Stromal cell of bone marrow (primary cell): ENCODE measurements at places on chromosomes 4 and X.

DNA sequence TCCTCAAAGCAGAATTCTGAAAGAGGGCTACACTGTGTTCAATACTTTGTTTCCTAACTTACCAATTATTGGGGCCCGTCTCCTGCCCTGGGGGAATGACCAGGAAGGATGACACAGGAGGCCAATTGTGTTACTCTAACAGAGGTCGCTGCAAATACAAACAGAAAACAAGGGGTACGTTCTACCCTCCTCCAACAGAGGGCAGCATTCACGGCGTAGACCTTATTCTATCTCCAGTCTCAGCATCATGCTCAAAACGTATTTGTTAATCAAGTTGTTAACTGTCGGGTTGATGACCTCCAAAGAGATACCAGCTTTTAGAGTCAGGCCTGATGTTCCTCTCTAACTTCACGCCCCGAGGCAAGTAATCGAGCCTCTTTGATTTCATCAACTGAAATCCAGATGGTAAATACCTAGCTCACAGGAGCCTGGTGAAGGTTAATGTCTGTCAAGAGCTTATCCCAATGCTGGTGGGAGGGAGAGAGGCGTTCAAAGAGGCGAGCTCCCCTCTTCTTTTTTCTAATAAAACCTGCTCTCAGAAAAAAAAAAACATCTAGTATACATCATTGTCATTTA, 181.0 kb upstream of the KCNIP4 start:
- peak; percentile 12 for DNase-seq

- no peak for DNase-seq
These were observed 507.9 kb downstream of the PCDH7 start for GRCh38 chr4:31228068-31228467.

DNA sequence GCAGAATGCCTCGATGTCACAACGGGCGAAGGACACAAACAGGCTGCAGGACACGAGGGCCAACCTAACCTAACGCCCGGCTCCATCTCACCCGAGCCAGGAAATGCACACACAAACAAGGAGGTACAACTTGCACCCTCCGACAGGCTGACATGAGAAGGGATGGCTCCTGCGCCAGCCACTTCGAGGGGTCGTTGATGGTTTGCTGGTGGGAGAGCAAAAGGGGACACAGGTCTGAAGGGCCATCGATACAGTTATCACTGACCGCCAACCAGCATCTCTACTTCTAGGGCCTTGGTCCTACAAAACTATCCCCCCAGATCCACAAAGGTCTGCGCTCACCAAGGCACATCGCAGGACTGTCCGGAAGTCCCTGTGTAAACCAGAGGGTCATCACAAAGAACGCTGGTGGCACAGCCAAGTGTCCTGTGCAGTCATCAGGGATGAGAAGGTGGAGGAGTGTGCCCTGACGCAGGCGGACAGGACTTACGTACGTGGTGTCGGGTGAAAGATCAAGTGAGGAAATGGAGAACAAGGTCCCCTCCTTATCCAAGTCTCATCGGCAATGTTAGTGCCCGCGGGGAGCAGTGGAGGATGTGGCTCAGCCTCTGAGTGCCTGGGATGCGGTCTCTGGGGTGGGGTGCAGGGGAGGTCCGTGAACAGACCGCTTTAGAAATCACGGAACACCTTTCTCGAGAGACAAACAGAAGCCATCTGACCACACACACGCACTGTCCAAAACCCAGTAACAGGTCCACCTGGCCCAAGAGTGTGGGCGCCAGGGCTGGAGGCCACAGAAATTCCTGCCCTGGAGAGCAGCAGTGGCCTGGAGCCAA, 7.0 kb downstream of the MXD4 start:
- DNase-seq = no peak

GRCh38 chr4:28228561-28229491, 1368.2 kb downstream of the STIM2 start:
- peak; percentile 38 for DNase-seq

DNA sequence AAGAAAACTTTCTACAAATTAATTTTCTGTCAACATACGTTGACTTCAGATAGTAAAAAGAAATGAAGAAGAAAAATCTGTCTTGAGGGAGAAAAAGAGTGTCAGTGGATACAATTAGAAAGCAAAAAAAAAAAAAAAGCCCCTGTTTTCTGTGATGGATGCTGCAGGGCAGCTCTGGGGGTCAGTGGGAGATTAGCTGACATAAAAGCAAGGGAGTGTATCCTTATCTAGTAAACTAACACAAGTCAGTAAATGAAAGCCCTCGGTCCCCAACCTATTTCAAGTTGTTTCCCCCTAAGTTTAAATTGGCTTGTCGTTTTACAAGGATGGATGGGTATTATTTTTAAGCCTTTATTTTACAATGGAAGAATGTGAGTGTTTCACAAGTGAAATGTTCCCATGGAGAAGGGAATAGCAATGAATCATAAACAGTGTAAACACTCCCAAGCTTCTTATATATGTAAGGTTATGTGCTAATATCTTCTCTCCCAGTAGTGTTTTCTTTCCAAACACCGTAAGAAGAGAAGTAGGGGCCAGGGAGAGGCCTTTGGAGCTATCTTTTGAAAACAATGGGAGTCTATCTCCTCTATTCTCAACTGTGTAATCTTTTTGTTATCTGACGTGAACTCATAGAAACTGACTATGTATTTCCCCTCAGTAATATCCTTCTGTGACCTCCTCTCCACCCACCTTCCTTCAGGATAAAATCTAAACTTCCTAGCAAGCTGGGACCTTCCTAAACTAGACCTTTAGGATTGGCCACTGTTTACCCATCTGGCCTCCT, 347.7 kb downstream of the FBXO8 start:
- DNase-seq = no peak

- DNase-seq = no peak
These were observed 1.0 kb downstream of the LAMP2 start for GRCh38 chrX:120468071-120468470.

DNA sequence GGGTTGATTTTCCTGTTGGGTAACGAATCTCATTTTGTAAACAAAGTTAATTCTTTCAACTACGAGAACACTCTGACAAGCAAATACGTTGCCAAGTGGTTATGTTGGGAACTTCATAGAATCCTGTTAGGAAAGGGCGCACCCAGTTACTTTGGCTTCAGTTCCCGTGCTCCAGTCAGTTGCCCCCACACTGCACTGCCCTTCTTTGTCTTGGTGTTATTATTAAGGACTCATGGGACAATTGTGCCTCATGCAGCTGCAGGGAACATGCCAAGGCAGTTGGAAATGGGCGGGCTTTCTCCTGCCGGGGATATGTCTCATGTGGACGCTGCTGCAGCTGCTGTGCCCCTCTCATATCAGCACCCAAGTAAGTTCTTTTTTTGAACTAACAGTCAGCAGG, 28.9 kb downstream of the OFD1 start:
- DNase-seq = no peak

DNA sequence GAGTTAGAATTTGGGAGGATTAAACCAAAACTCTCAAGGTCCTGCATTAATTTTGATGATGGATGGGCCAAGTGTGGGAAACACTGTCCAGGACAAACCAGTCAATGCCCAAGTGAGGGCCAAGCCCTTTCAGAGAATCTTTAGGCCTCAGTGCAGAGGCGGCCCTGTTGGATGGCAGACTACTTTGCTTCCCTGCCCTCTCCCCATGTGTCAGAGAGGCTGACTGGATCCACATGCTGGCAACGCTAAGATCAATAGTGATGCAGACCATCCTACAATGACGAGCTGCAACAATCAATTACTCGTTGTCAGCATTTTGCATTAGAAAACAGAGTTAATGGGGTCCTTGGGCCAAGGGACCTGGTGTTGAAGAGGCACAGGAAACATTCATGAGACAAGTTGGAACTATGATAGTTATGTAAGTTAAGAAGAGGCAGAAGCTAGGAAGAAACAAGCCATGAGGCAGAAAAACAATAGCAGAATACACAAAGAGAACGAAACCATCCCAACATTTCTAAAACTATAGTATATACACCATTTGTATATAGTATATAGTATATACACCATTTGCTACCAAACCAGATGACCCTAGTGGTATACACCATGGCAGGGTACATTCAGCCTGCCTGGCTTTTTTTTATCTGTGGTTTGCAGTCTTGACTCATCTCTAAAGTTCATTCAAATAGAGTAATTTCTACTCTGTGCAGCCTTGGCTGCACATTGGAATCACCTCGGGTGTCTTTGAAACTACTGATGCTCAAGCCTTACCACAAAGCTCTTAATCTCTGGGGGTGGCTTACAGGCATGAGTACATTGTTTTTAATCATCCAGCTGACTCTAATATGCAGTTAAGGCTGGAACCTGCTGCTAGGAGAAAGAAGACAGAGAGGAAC, 147.7 kb upstream of the GYPA start:
- DNase-seq = no peak

- no peak for DNase-seq
These were observed 28.2 kb downstream of the DCAF12L2 start for GRCh38 chrX:126137899-126138298.

DNA sequence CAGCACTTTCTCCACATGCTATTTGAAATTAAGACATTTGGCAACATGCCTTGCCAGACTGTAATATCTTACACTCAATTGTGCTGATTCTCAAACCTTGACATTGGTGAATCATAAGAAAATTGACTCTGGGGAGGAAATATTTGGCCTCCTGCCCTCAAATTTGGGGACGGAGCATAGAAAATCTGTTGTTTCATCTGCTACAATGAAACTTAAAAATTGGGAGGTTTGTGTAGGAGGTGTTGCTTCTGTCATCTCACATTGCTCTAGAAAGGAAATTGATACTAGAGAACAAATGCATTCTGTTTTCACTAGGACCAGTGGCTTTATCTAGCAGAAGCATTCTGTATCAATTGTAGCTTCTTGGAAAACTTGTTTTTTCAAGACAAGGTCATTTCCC, 5.3 kb downstream of the OCRL start:
- no peak for DNase-seq

DNA sequence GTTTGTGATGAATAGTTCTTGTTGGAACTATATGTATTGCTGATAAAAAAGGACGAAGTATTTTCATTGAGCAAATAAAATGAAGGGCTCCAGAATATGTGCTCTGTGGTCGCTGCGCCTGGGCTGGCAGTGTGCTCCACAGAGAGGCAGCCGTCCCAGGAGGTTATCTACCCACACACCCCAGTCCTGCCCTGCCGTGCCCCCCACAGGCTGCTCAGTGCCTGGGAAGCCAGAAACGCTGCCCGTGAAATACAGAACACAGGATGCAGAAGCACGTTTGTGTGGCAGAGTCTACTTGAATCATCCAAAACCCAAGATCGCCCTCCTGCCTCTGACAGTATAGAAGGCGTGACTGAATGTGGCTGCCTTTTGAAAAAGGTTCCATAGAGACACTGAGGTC, 1.4 kb downstream of the CLDN22 start:
- no peak for DNase-seq

GRCh38 chr4:8472689-8473197, 32.2 kb downstream of the TRMT44 start:
- DNase-seq = peak; percentile 73

DNA sequence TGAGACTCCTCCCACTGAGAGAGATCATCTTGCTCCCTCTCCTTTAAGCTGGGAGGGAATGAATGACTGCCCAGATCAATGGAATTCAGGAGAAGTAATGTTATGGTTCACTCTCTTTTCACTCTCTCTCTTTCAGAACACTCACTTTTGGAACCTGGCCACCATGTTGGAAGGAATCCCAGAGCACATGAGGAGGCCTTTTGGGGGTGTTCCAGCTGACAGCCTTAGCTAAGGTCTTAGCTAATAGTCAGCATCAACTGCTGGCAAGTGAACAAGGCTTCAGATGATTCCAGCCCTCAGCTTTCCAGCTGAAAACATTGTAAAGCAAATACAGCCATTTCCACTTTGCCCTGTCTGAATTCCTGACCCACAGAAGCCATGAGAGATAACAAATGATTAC, 124.0 kb upstream of the CLNK start:
- peak; percentile 81 for DNase-seq

DNA sequence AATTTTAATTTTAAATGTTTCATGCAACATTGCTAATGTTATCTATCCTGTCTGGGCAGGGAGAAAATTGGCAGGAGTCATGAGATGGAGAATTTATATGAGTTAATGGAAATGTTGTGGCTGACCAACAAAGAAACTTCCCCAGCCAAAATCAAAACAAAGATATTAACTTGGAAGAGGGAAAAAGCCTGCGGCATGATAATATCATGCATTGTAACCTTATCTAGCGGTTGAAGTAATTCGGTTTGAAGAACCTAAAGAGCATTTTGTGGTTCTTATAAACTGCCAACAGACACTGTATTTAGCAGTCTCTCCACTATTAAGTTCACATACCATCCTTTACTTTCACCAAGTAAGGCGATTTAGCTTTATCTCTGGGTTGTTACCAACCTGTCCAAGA, 42.3 kb downstream of the DKK2 start:
- DNase-seq = no peak

DNA sequence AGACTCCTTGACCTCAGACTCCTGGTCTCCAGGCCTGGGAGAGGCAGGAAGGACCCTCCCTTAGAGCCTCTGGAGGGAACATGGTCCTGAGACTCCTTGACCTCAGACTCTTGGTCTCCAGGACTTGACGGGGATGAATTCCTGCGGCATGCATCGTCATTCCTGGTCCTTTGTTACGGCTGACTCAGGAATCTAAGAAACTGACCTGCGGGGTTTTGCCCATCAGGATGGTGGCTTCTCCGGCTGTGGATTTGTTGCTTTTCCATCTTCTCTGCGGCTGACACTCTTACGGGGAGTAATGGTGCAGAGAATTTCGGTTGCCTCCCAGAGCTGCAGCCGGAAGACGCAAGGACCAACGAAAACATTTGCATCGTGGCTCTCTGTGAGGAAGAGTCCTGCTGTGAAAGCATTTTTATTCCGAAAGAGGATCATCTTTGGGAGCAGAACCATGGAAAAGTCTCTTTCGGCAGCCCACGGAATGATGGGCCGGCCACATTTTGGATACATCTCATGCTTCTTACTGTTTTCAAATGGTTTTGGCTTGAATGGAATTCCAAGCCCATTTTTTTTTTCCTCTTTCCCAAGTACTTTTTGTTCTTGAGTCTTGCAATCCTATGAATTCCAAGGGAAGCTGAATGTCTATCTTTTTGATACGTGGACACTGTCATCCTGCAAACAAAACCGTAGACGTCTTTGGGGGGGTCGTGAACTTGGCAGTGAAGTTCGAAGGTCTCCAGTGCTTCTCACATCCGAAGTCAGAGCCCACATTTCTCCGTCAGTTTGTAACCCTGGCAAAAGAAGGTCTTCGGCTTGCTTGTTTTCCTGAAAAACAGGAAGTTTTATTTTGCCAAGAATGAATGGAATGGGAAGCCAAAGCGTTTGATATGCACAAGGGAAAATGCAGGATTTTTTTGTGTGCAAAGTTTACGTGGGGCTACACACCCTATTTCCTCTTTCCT, 36.5 kb downstream of the SHOX start:
- DNase-seq = peak; percentile 9

GRCh38 chrX:97672138-97672537, 788.4 kb downstream of the RPA4 start:
- no peak for DNase-seq

- DNase-seq = no peak
These were observed 84.6 kb downstream of the EVC start for GRCh38 chr4:5795580-5795979.

DNA sequence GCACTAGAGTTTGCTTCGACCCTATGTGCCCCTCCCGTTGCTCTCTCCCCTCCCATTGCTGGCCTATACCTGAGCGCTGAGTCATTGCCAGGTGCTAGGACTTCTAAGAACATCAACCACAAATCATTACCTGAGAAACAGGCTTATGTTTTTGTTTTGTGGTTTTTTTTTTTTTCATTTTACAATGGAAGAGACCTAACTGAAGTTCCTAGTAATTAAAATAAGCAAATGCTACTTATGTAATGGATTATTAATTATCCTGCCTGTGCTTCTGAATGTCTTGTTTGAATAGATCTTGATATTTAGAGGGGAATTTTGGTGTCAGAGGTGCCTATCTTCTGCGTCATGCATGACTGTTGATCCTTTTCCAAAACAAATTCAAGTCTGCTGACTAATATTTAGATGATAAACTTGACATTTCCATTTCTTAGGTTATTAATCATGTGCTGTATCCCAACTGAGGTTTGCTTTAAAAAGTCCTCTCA, 275.4 kb upstream of the CPEB2 start:
- DNase-seq = peak; percentile 70
